Thymus (tissue), 14 donors: ENCODE measurements at places on chromosomes 11 and 22.

DNA sequence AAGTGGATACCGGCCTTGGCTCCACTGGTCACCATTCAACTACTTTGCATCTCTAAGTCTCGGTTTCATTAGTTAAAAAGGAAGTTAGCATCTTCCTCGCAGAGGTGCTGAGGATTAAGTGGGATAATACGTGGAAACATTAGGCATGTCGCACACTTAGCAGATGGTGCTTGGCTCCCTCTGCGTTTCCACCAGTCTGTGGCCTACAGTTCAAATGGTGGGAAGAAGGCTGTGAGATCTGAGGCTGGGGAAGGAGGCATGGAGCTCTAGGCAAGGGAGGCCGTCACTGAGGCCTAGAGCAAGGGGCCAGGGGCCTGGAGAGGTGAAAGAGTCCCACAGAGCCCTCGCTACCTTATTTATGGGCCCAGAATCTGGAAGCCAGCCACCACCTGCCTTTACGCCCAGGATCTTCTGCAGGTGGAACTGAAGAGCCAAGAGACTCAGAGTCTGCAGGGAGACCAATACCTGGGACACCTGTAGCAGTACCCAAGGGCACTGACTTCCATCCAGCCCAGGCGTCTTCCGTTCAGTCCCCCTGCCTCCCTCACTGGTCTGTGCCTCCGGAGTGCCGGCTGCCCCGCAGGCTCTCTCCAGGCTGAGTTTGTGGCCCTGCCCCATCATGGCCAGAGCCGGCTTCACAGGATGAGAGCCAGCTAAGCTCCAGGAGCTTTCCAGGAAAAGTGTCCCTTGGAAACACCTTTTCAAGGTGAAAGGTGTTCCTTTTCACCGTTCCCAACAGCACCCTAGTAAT lies 66.1 kb upstream of the A4GALT start:
- DNase-seq: no peak

- no peak for DNase-seq
Observed at GRCh38 chr11:1656670-1657069, 27.1 kb downstream of the KRTAP5-5 start.

DNA sequence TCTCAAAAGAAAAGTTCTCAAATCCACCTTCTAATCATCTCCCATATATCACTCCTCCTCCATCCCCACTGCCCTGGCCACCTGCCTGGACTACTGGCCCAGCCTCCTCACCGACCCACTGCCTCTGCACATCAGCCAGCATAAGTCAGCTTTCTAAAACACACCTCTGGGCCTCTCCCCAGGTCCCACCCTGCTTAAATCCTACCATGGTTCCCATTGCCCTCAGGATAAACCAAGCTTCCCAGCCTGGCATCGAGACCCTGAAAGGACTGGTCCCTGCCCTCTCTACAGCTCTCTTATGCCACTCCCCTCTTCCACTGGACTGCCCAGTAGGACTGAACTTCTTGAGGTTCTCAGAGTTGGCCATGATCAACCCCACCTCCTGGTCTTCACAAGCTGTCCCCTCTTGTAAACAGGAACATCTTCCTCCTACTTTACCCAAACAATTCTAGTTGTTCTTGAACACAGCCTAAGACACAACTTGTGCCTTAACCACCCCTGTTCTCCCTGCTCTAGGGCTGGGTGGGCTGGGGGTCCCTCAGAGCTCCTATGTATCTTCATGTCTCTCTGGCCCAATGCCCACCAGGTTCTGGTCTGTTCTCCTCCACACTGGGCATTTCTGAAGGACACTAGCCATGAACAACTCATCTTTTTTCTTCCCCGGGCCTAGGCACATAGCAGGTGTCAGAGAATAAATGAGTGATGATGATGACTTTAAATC lies 12.6 kb upstream of the P2RY6 start:
- no peak for DNase-seq

DNA sequence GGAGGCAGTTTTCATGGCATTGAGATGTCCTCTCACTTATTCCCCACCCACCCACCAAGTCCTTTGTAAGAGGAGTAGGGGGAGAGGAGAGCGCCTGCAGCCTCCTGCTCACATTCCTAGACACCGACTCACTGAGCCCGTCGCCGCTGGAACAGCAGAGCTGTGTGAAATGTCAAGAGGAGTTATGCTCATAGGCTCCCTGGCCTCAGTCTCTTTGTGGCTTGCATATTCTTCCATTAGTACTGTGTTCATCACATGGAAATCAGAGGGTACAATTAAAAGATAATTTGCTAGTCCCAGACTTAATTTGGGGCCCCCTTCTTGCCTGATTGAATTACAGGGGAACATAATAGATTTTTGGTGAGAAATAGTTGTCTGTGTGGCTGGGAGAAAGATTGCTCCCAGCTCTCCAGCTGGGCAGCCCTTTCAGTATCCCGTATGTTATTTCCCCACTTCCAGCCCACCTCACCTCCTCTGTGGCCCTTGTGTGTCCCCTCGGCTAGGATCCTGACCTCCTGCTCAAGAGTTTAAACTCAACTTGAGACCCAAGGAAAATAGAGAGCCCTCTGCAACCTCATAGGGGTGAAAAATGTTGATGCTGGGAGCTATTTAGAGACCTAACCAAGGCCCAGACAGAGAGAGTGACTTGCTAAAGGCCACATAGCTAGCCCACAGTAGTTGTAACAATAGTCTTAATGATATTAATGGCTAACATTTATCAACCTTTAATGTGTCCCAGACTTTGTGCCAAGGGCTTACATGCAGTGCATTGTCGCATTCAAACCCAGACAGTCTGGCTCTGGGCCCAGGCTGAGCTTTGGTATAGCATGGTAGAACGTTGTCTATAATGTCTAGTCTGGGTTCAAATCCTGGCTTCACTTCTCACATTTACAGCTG lies 32.2 kb downstream of the LIMK2 start:
- DNase-seq: no peak

GRCh38 chr11:112583261-112583893 lies 322.7 kb upstream of the PLET1 start:
- DNase-seq: no peak

DNA sequence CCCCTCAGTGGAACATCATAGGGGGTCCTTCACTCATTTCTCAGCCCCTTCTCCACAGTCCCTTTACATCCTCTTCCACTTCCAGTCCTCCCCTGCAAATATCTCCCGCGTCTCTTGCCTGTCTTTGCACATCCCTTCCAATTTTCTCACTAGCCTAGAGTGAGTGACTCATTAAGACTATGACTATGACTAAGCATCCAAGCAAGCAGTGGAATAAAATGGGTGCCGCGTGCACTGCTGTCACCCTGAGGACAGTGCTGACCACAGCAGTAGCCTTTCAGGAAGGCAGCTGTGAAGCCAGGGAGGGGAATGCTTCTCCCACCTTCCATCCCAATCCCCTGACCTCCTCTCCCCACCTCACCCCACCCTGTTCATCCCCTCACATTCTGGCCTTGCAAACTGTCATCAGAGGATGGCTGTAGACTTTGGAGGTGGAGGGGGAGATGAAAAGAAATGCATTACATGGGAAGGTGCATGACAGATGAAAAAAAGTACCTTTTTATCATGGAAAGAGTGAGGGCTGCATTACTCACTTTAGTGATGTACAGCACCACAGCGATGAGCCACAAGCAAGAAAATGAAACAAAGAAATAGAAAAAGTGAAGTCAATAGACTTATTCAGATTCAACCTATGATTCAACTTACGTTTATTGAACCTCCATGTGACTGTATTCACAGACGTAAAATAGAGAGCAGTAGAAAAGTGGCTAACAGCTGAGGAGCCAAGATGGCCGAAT lies 948.2 kb downstream of the NTM start:
- DNase-seq: no peak

- DNase-seq: no peak
Observed at GRCh38 chr11:15920856-15921629, 435.3 kb downstream of the SOX6 start.

- no peak for DNase-seq
Observed at GRCh38 chr11:94630221-94630620, 63.1 kb downstream of the PIWIL4 start.

GRCh38 chr11:76524919-76525318 lies 80.1 kb downstream of the EMSY start:
- DNase-seq: no peak

GRCh38 chr11:117613521-117613920 lies 183.5 kb downstream of the DSCAML1 start:
- no peak for DNase-seq

GRCh38 chr22:24413271-24413670 lies 14.1 kb upstream of the ADORA2A start:
- no peak for DNase-seq

- no peak for DNase-seq
Observed at GRCh38 chr11:118175993-118176777, at the start of gene SCN2B. SCN2B (minus strand) TSS chr11:118176639; CDS start chr11:118176431, 208 bp downstream.

DNA sequence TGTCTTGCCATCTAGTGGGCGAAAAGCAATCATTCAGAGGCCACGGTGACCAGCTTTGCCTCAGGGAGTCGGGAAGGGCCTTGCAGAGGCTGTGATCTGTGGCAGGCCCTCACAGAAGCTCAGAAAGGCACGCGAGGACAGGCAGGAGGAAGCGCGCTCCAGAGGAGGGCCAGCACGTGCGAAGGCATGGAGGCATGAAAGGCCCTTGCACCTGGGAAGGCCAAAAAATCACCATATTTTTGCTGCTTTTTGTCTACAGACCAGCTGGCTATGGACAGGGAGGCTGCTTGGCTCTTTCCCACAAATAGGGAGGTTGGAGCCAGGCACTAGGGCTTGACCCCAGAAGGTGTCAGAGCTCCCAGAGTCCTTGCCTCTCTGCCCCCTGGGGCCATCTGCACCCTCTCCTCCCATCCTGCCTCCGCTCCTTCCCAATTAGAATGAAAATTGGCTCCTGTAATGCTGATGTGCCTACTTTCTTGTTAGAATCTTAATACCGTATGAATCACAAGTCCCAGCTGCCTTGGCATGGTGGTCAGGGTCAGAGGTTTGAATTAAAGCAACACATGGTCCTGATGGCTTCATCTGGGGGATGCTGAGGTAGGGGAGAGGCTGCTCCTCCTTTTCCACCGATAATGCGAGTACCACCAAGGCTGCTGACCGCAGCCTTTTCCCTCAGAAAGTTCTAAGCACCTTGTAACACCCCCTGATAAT lies 69.1 kb downstream of the FEZ1 start:
- no peak for DNase-seq
